Choroid plexus epithelial cell (primary cell): ENCODE measurements at places on chromosomes 4 and X.
A peak's percentile ranks its signal among the peaks of the same experiment; 100 is the strongest.

DNA sequence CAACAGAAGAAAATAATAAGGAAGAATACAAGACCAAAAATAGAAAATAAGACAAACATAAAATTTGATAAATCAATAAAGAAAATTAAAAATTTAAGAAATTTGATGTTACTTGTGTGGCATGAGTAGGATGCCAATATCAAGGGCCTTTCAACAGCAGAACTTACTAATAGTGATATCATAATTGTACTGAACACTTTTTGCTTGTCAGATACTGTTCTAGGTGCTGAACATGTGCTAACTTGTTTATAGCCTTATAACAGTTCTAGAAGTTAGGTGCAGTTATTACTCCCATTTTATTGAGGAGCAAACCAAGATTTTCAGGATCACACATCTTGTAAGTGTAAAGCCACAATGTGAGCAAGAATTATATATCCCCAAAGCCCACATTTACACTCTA, 546.0 kb upstream of the EPHA5 start:
- no peak for DNase-seq

DNA sequence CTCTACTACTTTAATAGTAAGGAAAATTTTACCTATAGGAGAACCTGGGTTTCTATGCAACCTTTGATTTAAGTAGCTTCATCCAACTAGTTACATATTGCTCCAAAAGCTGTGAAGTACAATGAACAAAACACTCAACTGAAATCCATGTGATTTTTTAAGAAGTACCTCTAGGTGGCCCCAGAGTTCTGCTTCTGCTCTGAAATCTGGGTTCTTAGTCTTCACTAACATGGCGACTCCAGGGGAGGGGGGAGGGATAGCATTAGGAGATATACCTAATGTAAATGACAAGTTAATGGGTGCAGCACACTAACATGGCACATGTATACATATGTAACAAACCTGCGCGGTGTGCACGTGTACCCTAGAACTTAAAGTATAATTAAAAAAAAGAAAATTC, 73.4 kb upstream of the MAGEB2 start:
- DNase-seq: peak; percentile 74

DNA sequence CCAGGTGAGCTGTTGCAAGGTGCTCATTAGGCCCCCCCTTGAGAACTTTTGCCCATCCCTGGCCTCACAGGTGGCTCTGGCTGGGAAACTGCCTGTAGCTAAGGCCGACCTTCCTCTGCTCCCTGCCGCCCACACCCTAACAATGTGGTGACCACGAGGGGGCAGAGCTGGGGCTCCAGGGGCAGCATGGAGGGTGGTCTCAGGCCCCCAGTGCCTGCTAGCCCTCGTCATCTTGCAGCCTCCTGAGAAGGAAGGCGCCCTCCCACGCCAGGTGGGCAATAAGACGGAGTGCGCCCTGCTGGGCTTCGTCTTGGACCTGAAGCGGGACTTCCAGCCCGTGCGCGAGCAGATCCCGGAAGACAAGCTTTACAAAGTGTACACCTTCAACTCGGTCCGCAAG, 32.4 kb downstream of the ATP2B3 start:
- DNase-seq: no peak

GRCh38 chr4:38097818-38098217, 137.6 kb downstream of the PTTG2 start:
- DNase-seq: no peak

DNA sequence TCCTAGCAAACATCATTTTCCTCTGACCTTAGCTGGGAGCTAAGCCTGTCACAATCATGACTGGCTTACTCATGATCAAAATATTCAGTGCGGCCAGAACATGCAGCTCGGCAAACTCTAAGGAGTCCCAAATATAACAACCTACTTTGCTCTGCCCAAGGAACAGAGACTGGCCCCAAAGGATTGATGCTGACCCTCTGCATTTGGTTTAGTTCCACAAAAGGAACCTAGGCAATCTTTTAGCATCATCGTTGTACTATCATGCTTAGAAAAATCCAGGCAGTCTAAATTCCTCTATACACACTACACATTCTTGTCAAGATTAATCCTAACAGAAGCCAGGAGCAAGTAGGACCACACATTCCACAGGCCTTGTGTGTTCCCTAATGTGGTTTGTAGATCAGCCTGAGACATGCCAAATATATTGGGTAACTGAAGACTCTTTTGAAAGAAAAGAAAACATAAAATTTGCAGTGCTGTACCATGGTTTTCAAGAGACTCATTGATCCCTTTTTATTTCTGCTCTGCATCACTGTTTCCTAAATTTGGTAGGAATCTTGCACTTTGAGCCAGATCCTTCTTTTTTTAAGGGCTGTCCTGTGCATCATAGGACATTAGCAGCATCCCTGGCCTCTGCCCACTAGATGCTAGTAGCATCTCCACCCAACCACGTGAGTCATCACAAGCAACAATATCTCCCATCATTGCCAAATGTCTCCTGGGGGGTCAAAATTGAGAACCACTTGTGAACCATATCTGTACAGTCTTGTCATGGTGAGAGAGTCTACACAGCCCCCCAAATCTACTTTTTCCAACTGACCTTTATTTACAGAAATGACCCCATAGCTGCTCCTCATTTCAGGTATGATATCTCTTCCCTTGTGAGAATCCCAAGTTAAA, 17.6 kb upstream of the CC2D2A start:
- peak; percentile 97 for DNase-seq

- peak; percentile 82 for DNase-seq
Measured at GRCh38 chr4:85779165-85779564, 304.2 kb downstream of the ARHGAP24 start.

GRCh38 chr4:48962636-48963035, 23.4 kb upstream of the CWH43 start:
- DNase-seq: no peak

GRCh38 chr4:102466298-102466697, 34.9 kb upstream of the NFKB1 start:
- DNase-seq: peak; percentile 72

DNA sequence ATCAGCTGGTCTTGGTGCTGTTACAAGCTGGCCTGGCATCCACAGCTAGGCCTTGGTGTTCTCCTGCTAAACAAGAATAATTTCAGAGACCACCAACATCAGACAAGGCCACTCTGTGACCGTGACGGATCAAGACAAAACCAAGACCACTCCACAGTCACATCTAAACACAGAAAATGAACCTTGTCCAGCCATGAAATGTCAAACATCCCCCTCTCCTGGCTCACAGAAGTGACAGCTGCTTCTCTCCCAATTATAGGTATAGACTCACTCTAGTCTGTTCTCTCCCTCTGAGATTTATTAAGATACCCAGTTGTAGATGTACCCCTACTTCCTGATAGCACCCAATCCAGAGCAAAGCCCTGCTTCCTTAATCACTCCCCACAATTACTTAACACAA, 40.4 kb downstream of the EFHC2 start:
- DNase-seq: no peak

- peak; percentile 74 for DNase-seq
Measured at GRCh38 chr4:67575232-67576058, 16.9 kb downstream of the STAP1 start.

DNA sequence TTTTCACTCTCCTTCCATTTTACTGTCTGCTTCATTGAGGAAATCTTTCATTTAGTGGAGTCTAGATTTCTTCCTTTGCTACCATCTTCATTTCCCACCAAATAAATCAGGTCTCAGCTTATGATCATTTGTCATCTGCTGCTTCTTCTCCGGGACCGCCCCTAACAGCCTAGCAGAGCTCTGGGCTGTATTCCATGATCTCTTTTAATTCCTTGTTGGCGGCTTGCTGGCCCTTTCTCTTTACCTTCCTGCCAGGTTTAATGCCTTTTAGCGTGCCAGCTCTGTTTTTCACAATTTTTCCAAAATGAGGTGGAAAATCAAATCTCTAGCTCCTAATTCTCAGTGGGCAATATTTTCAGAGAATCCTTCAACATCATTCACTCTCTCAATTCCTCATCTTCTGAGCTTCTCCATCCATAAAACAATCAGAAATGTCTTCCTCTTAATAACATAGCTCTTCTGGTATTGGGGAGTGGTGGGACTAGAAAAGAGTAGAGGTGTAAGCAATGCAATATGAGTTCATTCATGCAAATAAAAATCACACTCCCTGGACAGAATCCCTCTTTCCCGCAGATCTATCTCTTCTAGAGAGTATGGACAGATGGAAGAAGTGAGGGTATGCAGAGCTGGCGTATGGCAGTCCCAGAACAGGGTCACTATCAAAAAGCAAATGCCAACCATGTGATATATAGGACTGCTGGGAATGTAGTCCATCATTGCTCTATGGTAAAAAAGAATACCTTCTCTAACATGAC, 491.3 kb downstream of the KCNIP4 start:
- DNase-seq: no peak

- peak; percentile 85 for DNase-seq
Measured at GRCh38 chr4:185358514-185358913, 37.2 kb downstream of the LRP2BP start.

DNA sequence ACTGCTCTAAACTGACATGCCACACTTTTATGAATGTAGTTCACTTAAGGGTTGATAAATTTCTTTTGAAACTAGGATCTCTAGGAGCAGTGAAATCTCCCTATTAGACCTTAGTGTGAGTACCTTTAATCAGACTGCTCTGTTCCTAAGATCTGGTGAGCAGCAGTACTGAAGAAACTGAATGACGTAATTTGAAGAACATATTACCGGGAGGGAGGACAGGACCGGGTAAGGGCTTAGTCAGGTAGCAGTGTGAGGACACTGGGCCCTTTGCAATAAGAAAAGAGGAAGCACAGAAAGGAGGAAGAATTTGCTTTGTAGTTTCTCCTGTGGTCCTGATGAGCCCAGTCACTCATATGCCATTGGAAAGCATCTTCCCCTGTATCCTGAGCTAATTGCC, 255.2 kb downstream of the THOC2 start:
- no peak for DNase-seq

GRCh38 chr4:82652062-82652461, 90.3 kb upstream of the TMEM150C start:
- DNase-seq: peak; percentile 19

DNA sequence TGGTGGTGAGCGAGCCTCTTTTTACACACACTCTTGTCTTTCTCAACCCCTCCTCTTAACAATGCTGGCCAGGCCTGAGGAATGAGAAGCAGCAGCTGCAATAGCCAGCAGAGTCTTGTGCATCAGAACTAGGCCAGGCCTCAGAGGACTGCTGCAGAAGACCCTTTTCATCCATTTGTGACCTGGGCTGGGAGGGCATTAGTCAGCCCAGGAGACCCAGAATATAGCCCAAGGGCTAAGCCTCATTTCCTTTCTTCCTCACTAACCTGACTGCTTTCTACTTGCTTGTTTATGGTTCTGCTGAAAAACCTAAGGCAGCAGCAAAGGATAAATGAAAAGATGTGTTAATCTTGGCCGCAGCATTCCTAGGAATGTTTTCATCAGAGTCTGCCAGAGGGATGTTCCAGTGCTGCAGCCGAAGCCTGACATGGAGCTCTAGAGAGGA, 254.7 kb upstream of the AR start:
- no peak for DNase-seq

DNA sequence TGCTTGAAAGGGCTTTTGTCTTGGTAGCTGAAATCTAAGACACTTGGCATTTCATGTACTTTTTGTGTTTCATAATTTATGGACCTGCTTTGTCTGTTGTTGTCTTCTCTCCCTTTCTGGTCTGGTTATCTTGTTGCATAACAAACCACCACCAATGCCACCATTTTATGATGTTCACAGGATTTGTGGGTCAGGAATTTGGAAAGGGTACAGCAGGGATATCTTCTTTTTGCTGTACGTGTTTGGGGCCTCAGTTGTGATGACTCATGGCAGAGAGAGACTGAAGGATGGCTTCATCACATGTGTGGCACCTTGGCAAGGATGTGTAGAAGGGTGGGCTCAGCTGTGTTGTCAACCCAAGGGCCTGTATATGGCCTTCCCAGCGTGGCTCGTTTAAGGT, 35.2 kb downstream of the KDM6A start:
- DNase-seq: peak; percentile 13

DNA sequence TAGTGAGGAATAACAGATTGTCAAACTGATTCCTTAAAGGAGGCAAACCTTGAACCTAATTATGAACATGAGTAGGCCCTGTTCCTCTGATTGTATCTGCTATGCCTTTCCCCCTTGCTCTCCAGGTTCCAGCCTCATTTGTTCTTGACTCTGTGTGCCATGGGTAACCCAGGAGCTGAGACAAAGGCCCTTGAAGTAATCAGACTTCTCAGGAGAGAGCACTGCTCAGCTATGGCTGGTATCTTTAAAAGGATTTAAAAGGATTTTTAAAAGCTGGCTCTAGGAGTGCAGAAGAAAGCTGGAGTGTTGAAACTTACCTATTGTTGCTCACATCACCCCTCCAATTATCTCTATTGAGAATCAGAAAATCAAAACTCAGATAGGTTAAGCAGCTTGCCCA, 1565.5 kb upstream of the AGA start:
- no peak for DNase-seq

DNA sequence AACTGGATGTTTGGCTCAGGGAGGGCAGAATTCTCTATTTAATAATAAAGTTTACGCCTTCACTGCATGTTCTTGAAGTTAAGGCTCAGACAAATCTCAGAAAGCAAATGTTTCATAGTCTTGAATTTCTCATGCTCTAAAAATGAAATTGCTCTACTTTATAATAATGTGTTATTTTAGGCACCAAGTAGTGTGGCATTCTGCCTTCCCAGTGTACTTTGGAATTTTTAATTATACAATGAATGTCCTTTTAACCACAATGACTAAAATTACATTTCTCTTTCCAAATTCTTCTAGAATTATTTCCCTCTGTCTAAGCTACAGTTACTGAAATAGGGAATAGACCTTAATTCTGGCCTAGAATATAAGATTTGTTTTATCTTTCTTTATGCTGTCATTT, 97.9 kb upstream of the PDE5A start:
- no peak for DNase-seq

GRCh38 chrX:108020631-108021030, 24.2 kb upstream of the VSIG1 start:
- DNase-seq: peak; percentile 43

DNA sequence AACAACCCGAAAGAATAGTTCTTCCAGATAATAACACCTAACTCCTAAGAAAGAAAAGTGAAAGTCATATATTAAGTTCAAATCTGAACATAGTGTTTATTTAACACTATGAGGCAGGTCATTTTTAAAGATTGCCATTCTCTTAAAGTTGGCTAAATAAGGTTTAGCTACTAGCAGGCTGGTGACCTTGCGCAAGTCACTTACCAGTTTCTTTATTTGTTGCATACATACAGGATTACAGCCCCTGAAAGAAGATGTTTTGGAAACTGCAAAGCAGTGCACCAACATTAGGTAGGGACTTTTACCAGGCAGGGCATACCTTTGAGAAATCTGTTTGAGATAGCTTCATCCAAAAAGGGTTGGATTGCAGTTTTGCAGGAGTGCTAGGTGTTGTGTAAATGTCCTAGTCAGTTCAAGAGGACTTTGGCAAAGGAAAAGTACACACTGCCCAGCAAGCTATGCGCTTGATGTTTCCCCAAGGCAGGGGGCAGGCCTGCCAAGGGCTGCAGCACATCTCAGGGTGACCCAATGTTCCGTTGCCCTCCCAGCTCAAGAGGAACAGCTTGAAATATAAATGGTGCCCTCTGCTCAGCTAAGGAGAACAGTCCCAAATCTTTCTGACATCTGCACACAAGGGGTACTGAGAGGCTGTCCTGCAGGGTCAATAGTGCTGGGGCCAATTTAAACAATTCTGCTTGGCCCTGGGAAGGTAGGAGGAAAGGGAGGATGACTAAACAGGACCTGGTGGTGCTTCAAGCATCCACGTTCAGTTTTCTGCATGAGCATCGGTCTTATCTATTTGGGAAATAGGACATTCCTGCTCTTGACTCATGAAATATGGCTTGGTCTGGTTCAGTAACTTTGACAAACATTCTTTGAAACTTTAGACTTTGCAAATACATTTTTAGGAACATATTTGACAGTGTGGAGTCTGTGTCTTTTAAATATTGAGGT, 130.8 kb downstream of the COL4A6 start:
- DNase-seq: peak; percentile 57

GRCh38 chr4:64713256-64713840, 304.1 kb upstream of the TECRL start:
- peak; percentile 45 for DNase-seq
